ENCODE measurements at places on chromosomes 7 and 10.
A peak's percentile ranks its signal among the peaks of the same experiment; 100 is the strongest.

- DNase-seq, result peak; percentile 44
Observed at GRCh38 chr10:60353519-60354258, 36.0 kb downstream of the ANK3 start.

- no peak for DNase-seq
Observed at GRCh38 chr10:33094263-33095051, 136.4 kb upstream of the ITGB1 start.

DNA sequence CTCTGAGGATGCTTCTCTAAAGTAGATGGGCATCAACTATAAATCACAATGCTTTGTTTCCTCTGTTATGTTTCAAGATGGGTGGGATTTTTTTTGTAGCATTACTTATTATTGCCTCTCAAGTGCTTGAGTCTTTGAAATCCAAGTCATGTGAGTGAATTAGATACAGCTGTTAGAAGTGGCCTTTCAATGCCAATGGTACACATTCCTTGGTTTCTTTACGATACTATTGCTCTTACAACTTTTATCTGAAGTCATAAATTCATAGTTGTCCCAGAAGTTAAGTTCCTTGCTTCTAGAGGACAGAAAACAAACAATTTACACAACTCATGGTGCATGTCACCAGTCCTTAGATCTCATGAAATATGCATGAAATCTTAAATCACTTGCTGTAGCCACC is 15.5 kb downstream of the CFTR start:
- no peak for DNase-seq

GRCh38 chr7:20114468-20114867 is 102.7 kb downstream of the MACC1 start:
- DNase-seq, result peak; percentile 22

DNA sequence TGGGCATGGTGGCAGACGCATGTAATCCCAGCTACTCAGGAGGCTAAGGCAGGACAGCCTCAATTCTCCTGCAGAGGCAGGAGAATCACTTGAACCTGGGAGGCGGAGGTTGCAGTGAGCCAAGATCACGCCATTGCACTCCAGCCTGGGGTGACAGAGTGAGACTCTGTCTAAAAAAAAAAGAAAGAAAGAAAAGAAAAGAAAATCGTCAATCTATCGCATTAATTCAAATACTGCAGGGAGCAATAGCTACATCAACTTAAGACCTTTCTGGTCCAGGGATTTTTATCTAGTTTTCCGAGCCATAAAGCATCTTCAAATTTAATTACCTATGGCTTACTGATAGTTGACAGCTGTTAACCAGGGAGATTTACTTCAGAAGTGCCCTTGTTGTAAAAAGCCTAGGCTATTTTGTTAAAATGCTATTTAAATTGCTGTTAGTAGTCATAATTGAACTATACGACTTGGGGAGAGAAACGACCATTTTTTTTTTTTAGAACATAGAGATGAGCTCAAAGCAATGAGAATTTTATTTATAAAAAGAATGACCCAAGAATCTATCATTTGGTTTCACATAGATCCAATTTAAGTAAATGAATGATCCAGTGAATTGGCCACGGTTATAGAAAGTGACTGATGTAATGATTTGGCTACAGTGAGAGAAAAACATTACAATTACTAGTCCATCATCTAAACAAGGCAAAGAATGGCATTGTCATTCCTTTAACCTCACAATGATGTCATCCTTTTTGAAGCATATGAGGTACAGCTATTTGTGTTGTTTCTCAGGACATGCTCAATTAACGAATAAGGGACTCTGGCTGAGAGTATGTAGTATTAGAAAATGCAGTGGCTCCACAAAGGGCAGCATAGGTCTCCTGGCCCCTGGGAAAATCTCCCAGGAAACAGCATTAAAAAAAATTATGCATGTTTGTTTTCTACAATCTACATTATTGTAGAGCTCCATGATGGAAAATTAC is 85.3 kb downstream of the SEMA3C start:
- DNase-seq, result peak; percentile 64

GRCh38 chr7:133550145-133550544 is 297.3 kb downstream of the EXOC4 start:
- DNase-seq, result no peak

GRCh38 chr7:134532180-134532953 is 5.0 kb downstream of the AKR1B10 start:
- no peak for DNase-seq

- peak; percentile 49 for DNase-seq
Observed at GRCh38 chr7:40194745-40195144, 59.9 kb downstream of the SUGCT start.

GRCh38 chr10:93149761-93150160 is 76.1 kb downstream of the CYP26A1 start:
- DNase-seq, result peak; percentile 32

DNA sequence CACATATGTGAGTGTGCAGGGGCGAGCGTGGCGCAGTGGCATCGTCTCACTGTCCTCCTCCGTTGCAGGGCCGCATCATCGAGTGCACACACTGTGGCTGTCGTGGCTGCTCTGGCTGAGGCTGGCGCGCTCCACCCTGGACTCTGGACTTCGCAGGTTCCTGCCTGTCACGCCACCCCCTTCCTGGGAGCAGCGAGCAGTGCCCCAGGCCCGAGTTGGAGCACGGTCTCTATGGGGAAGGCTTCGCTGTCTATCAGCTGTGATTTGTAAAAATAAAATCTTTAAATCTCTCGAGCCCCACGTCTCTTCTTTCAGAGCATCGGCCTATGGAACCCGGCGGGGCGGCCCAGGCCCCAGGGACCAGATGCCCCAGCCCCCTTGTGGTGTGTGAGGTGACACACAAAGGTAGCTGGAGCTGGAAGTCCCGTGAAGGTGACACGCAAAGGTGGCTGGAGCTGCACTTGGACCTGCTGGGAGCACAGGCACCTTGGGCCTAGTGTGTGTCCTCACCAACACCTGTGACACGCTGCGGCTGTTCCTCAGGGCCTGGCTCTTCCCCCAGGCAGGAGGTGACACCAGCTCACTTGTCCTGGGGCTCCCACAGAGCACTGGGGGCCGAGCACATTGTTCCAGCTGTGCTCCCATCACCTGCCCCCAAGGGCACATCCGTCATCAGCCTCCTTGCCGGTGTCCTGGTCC is 10.7 kb downstream of the BUD31 start:
- no peak for DNase-seq

DNA sequence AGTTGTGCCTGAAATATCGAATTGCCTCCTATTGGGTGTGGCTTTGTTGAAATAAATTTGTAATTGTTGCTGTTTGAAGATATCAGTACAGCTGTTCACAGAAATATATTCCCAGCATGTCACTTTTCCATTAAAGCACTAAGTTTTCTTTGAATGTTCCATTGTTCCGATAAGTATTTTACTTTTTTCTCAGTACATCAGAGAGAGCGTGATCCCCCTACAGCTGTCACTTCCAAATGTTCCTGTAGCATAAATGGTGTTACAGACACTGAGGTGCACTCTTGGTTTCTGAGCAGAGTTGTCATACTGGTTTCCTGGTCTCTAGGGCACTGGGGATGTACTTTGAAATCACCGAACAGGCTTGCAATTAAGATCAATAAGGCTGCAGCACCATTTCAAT is 189.2 kb downstream of the CCSER2 start:
- no peak for DNase-seq

DNA sequence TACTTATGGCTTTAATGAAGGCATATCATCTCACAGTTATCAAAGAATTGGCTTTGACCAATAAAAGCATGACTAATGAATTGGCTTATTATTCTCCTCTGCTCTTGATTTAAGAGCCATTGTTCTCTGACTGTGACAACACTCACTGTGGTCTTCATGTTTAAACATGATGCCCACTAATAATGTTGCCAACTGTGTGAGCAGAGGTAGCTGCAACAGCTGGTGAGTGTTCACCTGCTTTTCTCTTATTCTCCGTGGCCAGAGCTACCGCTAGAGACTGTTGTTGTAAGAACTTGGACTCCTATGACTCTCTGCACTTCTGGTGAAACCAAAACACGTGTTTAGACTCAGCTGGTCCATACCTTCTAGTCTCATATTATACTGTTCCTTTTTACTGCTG is 335.9 kb downstream of the XPNPEP1 start:
- DNase-seq, result no peak

- DNase-seq, result peak; percentile 36
Observed at GRCh38 chr7:27210441-27211083, 10.7 kb upstream of the HOXA13 start.

DNA sequence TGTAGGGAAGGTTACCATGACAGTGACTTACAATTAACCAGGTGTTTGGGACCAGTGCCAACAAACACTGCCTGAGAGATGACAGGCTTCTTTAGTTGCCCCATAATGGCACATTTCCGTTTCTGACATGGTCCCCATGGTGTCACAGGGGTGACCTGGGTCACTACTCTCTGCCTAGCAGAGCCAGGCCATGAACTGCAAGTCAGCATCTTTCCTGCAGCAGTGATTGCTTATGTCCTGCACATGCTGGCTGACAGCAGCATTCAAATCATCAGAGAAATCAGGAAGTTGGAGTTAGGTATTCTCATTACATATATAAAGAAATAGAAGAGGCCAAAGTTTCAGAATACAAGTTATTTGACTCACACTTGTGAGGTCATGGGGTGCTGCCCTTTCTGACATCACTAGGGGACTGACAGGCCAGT is 47.1 kb upstream of the ZNRF2 start:
- no peak for DNase-seq

GRCh38 chr7:2880051-2880450 is 35.9 kb upstream of the GNA12 start:
- no peak for DNase-seq

GRCh38 chr10:84822931-84823630 is 494.7 kb downstream of the CCSER2 start:
- peak; percentile 68 for DNase-seq

GRCh38 chr7:70069977-70070376 is 471.7 kb downstream of the AUTS2 start:
- no peak for DNase-seq

- no peak for DNase-seq
Observed at GRCh38 chr7:23970193-23970592, 260.2 kb downstream of the STK31 start.

DNA sequence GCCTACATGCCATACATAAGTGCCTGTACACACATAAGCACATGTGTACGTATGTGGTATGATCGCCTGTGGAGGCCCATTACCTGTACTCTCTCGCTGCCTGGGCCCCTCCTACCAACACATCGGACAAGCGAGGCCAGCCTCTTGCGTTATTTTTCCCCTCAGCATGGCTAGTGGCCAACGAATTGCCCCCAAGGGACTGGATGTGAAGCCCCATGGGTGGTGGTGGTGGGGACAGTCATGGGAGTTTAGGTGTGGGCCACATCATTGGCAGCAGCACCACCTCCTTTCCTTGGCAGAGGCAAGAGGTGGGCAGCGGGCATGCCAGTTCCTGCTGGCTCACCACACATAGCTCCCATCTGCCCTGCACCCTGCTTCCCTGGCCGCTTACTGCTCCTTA is 10.0 kb downstream of the GRK5 start:
- no peak for DNase-seq

DNA sequence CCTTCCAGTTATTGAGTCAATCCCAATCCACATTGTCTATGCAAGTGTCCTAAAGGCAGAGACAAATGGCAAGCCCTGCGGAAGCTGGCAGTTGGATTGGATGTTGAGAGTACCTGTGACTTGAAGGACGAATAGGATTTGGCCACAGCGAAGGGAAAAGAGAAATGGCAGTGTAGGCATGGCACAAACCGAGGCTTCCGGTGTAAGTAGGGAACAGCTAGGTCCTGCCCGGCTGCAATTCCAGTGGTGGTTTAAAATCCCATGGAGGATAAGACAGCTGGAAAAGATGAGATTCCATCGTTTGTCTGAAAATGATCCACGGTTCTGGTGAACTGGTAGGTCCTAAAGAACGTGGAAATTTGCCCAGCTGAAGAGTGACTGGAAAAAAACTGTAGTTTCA is 296.2 kb downstream of the TCERG1L start:
- no peak for DNase-seq

- DNase-seq, result no peak
Observed at GRCh38 chr7:155299535-155300202, 2.0 kb downstream of the INSIG1 start.

DNA sequence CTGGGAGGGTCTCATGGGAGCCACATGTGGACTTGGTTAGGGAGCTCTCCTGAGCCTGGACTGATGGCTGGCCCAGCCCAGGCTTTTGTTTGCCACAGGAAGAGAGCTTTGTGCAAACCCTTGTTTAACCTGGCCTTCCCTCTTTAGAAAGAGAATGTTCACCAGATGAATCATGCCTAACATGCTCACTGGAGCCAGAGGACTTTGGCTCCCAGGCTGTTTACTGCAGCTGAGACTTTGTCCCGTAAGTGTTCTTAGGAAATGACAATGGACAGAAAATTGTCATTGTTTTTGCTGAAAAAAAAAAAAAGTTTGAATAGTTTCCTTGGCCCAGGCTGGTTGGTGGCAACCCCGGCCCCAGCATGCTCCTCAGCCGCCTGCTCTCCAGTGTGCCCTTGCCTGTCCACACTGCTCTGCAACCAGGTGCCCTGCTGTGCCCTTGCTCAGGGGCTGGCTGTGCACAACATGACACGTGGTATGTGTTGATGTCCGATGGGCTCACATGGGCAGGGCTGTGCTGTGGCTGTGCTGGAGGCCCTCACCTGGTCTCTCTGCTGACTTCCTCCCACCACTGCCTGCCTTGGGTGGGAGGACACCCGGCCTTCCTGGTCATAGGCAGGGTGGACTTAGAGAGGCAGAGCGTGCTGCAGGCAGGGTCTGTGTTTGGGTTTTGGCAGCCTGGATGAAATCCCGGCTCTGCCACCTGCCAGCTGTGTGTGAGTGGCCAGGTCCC is 215.3 kb upstream of the ZNF32 start:
- DNase-seq, result peak; percentile 91

GRCh38 chr7:46256870-46257661 is 336.0 kb upstream of the IGFBP3 start:
- DNase-seq, result peak; percentile 31

DNA sequence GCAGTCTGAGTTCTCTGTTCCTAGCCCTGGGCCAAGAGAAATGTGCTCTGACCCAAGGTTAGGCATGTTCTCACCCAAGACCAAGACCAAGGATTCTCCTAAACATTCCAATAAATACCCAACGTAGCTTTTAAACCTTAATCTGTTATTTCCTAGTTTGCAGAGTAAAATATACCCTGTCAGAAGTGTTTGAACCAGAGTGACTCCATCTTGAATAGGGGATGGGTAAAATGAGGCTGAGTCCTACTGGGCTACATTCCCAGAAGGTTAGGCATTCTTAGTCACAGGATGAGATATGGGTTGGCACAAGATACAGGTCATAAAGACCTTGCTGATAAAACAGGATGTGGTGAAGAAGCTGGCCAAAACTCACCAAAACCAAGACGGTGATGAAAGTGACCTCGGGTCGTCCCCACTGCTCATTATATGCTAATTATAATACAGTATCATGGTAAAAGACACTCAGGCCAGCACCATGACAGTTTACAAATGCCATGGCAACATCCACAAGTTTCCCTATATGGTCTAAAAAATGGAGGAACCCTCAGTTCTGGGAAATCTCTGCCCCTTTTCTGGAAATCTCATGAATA is 27.7 kb downstream of the PLXNA4 start:
- peak; percentile 92 for DNase-seq

GRCh38 chr10:33217854-33218253 is 116.6 kb downstream of the NRP1 start:
- DNase-seq, result peak; percentile 60

- no peak for DNase-seq
Observed at GRCh38 chr7:91306266-91306665, 42.0 kb downstream of the FZD1 start.

Measured in fibroblast of skin of right biceps (primary cell).